ENCODE measurements at places on chromosomes 3 and 15.

DNA sequence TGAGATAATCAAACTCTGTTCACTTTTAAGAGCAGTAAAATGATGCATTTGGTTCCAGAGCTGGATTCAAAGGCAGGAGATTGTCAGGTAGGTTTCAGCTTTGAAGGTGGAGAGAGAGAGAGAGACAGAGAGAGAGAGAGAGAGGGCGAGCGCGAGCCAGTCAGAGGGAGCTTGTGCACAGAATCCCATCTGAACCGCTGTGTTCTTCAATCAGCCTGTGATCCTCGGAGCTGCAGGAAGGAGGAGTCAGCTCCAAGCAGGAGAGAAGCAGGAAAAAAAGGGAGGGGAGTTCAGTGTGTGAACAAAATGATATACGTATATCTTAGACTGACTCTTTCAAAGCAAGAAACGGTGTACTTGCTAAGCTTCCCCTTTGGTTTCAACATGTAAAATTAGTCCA is at the start of gene GPR149:
GPR149 (minus strand) TSS at position 177 of the 400 bp plus-strand sequence. CDS start 575 bp downstream, outside the sequence.
- no peak for DNase-seq

GRCh38 chr3:130558366-130558765 is 41.4 kb downstream of the COL6A6 start:
- DNase-seq = no peak

GRCh38 chr3:160808838-160809237 is 52.8 kb downstream of the PPM1L start:
- DNase-seq = no peak

DNA sequence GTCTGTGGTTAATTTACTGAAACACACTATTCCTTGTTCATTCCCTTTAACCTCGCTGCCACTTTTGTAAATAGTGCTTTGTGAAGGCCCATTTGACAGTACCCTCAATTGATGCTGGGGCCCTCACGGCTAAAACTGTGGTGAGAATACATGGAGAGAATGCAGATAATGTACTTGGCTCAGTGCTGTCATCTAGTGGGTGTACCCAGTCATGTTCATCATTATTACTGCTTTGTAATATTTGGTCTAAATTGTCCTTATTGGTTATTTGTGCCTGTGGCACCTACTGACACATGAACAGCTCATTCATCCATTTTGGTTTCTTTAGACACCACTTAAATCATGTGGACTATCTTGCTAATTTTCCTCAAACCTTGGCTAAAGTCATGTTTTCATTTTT is 543.6 kb downstream of the EDEM1 start:
- no peak for DNase-seq

DNA sequence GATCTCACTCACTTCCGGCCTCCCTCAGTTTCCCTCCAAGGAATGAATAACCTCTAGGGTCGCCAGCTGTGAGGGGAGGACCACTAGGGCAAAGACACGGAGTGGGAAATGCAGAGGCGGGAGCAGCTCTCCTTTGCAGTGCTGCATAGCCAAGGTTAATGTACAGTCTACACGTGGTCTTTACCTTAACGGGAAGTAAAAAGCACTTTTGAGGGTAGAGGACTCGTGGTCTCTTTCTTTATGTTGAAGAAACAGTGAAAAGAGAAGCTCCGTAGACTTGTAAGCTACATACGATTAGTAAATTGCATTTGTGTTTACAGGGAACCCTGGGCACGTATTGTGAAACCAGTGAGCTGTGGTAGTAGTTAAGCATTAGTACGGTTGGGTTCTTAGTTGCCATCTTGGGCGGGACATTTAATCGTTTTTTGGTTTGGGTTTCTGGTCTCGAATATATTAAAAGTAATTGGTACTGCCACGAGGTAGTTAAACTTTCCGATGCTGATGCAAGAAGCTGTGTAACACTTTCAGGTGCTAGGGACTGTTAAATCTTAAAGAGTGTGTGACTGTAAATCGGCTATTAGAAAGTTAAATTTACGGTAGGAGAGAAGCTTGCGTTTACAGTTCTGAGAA is 828 bp downstream of the U2SURP start:
- DNase-seq = no peak

- no peak for DNase-seq
Measured at GRCh38 chr15:70051948-70052633, 45.6 kb downstream of the TLE3 start.

- no peak for DNase-seq
Measured at GRCh38 chr3:13045241-13045903, 27.9 kb downstream of the IQSEC1 start.

GRCh38 chr3:13785853-13786436 is 93.9 kb downstream of the WNT7A start:
- no peak for DNase-seq

DNA sequence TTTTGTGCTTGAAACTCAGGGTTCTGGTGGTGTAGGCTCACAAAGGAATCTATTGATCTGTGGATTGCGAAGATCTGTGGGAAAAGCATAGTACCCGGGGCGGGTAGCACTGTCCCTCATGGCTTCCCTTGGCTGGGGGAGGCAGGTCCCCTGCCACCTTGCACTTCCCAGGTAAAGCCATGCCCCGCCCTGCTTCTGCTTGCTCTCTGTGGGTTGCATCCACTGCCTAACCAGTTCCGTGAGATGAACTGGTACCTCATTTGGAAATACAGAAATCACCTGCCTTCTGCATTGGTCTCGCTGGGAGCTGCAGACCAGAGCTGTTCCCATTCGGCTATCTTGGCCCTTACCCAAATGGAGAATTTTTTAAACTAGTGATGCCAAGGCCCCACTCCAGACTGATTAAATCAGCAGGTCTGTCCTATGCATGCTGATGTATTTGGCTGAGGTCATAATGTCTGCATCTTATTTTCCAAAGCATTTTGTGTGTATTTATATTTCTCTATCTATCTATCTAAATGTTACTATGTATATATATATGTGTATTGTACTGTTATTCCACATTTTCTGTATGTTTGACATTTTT is 65.5 kb upstream of the SLC7A14 start:
- no peak for DNase-seq

DNA sequence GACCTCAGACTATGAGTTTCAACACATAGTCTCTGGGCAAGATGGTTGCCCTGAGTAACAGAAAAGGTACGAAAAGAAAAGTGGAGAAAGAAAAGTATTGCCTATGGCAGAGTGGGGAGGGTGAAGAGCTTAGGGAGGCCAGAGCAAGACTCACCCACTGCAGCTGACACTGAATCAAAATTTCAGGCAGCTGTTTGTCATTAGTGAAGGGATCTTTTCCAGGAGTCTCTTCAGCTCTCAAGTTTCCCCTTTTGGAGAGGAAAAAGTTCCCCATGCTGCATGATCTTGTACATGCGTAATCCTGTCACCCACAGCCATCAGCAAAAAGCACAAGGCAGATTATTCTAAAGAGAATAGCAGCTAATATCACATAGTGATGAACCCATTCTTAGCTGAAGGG is 616.9 kb upstream of the GBE1 start:
- no peak for DNase-seq

- DNase-seq = no peak
Measured at GRCh38 chr3:59526999-59527398, 477.2 kb upstream of the CFAP20DC start.

DNA sequence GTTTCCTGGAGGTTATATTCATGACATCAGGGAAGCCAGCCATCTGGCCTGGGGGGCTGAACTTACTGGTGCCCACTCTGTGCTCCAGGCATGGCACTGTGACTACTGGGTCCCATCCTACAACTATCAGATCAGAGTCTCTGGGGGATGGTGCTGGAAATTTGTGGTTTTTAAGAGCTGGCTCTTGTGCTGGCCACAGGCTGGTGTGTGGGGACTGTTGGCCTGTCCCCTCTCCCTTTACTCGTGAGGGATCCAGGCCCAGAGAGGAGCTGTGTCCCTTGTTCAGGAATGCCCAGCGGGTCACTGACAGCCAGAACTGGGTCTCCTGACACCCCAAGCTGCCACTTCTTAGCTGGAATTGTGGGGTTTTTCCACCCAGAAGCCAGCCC is 44.5 kb upstream of the SEC22A start:
- DNase-seq = no peak

DNA sequence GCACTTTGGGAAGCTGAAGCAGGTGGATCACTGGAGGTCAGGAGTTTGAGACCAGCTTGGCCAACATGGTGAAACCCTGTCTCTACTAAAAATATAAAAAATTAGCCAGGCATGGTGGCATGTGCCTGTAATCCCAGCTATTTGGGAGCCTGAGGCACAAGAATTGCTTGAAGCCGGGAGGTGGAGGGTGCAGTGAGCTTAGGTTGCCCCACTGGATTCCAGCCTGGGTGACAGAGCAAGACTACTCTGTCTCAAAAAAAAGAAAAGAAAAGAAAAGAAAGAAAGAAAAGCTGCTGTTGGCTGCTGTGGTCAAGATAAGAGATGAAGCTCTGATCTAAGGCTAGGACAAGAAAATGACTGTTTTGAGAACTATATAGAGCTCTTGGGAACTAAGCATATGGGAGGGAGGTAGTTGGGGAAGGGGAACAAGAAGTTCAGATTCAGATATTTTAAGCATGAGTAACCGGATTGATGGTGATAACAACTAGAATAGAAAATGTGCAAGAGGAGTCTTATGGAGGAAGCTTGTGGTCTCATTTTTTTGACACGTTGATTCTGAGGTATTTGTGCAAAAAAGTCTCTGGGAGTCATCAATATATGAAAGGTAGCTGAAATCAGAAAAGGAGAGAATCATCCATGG is 25.7 kb downstream of the DNAH12 start:
- no peak for DNase-seq

GRCh38 chr3:159029306-159030026 is 227.6 kb downstream of the MFSD1 start:
- no peak for DNase-seq

- DNase-seq = no peak
Measured at GRCh38 chr3:171776839-171777583, 33.3 kb downstream of the PLD1 start.

DNA sequence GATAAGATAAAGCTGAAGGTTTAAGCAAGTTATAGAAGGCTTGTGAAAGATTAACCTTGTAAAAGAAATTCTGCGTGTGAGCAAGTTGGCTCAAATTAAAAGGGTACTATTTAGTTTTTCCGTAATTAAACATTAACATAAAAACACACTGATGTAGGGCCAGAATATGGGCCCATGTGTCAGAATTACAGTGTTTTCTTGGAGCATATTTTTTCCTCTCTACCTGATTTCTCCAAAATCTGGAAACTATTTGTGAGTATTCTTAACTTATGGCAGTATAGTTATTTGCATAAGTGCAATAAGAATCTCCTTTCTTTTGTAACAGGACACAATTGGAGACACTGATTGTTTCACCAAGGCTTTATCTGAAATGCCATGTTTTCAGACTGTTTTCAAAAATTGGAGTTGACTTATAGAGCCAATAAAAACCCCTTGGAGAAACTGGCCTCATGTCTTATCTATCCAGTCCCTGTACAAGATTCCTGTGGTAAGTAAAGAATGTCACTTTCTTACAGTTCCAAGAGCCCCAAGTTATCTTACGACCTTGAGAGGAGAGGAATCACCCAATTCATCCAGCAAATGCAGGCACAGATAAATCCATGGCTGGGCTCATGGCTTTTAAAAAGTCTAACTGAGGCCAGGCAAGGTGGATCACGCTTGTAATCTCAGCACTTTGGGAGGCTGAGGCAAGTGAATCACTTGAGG is 47.8 kb upstream of the P2RY1 start:
- no peak for DNase-seq

- peak; percentile 72 for DNase-seq
Measured at GRCh38 chr3:42443819-42444436, 33.5 kb upstream of the LYZL4 start.

DNA sequence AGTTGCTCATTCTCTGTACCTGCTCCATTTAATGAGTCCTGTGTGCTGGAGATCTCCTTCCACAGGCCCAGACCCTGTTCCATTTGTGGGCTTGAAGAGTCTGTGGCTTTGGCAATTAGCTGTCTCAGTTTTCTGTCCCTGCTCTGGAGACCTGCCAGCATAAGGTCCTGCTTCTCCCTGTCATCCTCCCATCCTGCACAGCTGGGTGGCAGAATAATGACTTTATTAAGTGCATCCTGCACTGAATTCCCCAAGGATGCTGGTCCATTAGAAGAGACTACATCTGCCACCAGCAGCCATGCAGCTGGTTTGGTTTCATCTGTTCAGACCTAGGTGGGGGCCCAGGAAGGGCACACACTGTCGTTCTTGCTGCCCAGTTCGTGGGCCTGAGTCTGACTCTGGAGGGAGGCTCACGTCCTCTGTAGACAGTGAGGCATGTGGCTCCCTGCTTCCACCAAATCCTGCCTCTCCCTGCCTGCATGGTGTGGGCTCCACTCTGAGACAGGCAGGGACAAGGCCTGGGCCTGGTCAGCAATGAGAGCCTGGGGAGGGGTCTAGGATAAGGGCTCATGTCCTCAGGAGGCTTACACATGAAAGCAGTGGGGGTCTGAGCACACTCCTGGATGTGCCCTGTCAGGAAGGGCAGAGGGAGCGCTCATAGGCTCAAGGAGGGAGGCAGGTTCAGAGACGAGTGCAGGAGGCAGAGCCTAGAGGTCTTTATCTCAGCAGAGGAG is 78.4 kb upstream of the PRR23E start:
- DNase-seq = no peak

DNA sequence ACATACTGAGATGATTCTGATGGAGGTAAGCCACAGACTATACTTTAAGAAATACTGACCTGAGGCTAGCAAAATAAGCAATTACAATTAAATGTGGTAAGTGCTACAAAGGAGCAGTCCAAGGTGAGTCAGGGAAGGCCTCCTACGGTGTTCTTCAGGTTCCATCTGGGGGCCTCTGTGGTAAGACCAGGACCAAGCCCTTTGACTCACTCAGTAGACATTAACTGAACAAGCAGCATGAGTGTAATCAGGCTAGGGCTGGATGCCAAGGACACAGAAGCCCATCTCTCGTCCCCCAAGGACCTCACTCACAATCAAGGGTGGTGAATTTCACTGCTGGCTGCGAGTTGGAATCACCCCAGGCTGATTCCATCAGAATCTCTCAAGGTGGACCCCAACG is 37.3 kb downstream of the DZIP1L start:
- DNase-seq = no peak

DNA sequence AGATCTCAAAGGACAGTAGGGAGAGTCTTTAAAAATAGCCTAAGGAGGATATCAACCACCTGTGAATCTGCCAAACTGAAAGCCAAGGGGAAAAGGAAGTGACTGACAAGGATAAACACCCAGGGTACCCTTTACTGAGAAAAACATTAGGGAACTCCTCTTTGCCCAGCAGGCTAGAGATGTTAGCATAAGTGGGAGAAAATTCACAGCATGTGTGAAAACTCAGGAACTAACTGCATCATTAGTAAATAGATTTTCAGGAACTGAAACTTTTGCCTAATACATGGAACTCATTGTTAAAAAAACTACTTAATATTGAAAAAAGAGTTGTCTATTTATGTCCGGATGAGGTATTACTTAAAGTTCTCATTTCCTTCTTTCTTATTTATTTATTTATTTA is 375.5 kb downstream of the NTRK3 start:
- DNase-seq = no peak

DNA sequence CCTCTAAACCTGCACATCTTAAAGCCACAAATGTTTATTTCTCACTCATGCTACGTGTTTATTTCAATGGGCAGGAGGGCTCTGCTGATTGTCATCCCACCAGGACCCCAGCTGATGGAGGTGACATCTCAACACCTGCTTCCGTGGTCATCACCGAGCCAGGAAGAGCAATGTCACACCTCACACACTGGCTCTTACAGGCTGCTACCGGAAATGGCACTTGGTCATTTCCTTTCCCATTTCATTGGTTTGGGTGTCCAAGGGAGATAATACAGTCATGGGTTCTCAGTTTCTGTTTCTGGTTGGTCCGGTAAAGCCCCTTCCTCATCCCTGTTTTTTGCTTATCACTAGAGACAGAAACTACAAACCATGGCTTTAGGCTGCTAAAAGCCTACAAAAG is 41.9 kb downstream of the ABHD2 start:
- DNase-seq = no peak
